Vagina (tissue), 2 donors: ENCODE measurements at places on chromosomes 4 and X.

GRCh38 chr4:66769441-66769840 lies 775.9 kb downstream of the CENPC start:
- DNase-seq = no peak

GRCh38 chrX:1391370-1391706 lies 575 bp downstream of the SLC25A6 start:
- peak; percentile 93 for DNase-seq

DNA sequence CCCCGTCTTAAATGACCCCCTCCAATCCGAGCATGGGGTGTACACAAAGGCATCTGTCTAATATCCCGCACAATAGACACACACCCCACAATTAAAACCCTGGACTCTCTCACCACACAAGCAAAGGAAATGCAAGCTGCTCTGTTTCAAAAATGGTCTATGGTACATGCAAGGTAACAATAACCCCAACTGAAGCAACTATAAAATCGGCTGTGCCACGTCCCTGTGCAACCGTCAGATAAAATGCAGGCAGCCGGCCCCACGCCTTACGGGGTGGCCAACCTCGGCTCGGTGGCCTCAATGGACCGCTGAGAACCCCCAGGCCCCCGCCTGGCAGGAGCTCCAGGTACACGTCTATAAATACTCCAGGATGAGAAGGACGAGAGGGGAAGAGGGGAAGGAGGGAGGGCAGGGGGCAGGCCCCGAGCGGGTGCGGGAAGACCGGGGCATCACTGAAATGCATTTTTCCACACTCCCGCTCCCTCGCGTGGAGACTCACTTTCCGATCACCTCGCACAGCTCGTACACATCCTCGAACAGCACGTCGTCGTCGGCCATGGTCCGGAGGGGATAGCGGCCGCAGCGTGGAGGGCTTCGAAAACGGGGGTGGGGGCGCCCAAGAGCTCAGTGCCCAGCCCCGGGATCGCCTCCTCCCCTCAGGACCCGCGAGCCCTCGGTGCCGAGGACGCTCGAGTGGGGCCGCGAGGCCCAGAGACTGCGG lies 763 bp downstream of the CASK start:
- DNase-seq = no peak

DNA sequence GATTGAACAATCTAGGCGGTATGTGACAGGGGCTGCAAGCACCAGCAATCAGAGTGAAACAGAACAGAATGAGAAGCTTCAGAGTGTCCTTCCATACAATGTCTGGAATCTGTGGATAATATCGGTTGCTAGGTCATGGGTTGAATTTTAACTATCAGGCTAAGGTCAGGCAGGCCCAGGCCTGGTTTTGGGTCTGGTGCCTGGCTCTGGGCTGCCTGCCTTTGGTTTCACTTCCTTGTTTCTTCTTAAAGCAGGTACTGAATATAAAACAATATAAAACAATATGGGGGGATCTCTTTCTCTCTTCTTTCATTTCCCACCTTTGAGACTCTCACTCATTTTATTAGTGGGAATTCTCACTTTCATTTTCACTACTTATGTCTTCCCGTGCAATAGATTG lies 962.0 kb downstream of the CCSER1 start:
- no peak for DNase-seq

GRCh38 chr4:54231419-54231767 lies 2.3 kb downstream of the PDGFRA start:
- DNase-seq = peak; percentile 88

GRCh38 chr4:132605551-132605950 lies 543.5 kb upstream of the PCDH10 start:
- no peak for DNase-seq

- DNase-seq = no peak
Observed at GRCh38 chr4:76634220-76634619, 199.2 kb downstream of the SHROOM3 start.
